Chondrocyte (in vitro differentiated cells): ENCODE measurements at places on chromosomes 3 and 15. TPM values are rescaled to one million over a fixed set of nuclear protein-coding genes. Genes with fewer than 3 reads are reported as not detected.

GRCh38 chr3:196292286-196292923 is 4.9 kb upstream of the PCYT1A start:
- DNase-seq, result no peak

DNA sequence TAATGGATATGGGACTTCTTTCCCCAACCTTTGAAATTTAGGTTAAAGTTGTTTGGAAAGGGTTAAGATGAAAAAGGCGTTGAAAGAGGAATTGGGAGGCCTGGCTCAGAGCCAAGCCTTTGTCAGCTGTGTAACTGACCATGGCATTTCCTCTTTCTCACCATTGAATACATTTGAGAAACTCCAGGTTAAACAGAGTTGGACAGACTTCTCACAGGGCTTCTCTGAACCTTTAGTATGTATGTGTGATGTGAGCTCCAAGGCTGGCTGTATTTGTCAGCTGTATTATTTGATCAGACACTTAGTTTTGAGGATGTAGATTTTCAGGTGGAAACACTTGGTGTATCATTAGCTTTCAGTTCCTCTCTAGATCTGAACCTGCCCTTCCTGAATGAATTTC is 136.4 kb upstream of the GOLGA6L4 start:
- no peak for DNase-seq

GRCh38 chr3:66138336-66139313 is 82.2 kb upstream of the SLC25A26 start:
- no peak for DNase-seq

DNA sequence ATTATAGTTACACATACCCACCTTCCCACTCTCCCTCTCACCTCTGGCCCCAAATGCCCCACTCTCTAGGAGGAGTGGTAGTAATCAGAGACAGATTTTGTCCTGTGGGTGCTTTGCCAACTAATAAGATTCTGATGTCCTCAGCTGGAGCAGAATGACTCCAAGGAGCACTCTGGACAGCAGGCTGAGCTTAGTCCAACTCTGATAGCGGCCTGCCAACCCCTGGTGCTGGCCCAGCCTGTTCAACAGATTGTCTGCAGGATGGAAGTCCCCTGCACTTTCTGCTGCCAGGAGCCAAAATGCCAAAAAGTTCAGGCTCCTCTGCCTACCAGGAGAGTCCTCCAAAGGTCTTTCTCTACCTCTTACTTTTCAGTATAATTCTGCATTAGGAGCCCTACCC is 160.5 kb upstream of the UMPS start:
- no peak for DNase-seq

GRCh38 chr15:50098545-50098944 is 20.5 kb downstream of the ATP8B4 start:
- no peak for DNase-seq

- no peak for DNase-seq
Observed at GRCh38 chr3:25904206-25904605, 114.3 kb downstream of the OXSM start.

DNA sequence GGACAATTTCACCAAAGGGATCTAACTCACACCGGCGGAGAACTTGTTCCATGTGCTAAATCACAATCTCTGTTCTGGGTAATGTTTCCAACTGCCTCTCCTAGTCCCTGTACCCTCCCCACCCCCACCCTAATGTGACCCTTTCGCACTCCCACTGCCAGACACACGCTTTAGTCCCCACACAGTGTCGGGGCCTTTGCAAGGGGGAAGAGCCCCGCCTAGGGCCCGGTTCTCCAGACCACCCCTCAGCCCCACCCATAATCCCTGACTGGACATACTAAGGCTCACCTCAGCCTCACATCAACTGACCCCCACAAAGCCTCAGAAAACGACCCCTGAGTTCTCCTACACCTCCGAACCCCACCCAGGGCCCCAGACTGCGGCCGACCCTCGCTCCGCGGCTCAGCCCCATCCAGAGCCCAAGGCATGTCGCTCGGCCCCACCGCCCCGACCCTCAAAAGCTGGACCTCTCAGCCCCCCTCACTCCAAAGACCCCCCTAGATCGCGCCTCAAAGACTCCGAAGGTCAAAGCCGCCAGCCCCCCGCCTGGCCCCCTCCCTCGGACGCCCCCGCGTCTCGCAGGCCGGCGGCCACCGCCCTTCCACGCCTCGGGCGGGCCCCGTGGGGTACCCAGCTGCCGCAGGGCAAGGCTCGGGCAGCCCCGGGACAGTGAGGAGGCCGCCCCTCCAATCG is 72.0 kb upstream of the MAP4 start:
- DNase-seq, result no peak

DNA sequence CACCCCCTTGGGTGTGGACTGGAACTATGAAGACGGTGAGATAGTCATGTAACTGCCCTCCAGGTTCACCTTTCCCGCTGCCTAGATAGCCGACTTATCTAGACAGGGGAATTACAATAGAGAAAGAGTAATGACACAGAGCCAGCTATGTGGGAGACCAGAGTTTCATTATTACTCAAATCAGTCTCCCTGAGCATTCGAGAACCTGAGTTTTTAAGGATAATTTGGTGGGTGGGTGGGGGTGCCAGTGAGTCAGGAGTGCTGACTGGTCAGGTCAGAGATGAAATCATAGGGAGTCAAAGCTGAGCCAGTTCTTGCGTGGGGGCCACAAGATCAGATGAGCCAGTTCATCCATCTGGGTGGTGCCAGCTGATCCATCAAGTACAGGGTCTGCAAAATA is 19.7 kb upstream of the DNAJC19 start:
- no peak for DNase-seq

ANKRD63 gene
- total RNA-seq, result 0.25 to 1.1 TPM in 2 of 3 replicates, not detected in the other

VWA5B2 gene
- total RNA-seq, result 0.25 TPM in 1 of 3 replicates, not detected in the others

DNA sequence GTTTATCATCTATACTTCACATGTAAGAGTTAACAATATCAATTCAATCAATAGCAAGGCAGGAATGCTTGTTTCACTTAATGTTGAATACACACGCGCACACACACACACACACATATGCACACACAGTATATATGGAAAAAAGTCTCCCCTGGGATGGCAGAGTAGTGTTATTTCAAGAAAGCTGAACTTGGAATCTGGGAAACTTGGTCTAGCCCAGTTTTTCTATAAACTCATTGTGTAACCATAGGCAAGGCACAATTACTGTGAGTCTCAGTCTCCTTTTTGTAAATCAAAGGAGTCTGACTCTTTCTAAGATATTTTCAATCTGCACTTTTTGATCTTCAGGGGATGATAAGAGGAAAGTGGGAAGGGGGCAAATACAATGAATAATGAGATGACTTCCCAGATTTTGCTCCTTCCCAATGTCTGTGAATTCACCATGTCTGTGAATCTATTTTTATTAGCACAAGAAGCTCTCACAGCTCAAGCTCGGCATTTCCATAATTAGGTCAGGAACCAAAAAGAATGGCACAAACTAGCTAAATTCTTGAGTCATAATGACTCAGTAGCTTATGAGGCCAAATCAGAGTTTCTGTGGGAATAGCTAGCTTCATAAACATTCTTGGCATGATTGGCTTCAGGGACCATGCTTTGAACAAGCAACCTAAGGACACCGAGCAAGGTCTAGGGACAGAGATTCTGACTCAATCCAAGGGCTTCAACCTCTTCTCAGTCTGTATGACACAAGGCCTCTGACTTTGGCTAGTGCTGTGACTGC is 227.4 kb upstream of the DCBLD2 start:
- DNase-seq, result no peak

DNA sequence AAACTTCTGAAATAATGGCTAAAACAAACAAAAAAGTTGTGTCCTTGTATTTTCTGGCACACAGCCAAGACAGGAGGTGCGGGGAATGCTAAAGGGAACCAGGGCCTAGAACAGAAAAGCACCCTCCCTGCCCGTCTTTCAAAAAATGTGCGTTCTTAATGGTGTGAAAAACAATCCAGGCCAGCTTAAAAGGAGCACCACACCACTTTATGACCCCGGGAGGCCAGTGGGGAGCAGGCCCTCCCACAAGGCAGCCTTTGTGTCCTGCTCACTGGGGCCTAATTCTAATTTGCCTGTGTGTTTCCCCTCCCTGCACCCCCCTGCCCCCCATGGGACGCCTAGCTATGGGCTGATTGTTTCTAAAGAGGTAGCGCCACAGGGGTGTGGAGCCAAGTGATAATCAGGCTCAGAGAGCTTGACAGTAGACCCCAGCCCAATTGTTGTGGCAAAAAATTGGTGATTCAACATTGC is 181.4 kb downstream of the GREM1 start:
- no peak for DNase-seq

DNA sequence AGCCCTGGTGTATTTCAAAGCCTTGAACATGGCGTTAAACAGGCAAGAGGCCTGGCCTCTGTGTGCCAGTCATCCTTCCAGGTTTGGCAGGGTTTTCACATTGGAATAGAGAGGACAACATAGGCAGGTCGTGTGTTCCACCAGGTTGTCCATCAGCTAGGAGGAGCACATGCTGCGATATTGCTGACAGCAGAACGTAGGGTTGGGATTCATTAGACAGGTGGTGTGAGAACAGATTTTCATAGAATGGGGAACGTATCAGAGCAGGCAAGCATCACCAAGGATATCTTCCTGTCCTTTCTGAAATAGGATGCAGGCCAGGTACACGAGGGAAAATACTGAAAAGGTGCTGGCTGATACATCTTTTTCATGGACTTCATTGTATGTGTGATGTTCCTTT is 26.4 kb downstream of the MINAR1 start:
- DNase-seq, result no peak

MST1R gene
- total RNA-seq, result 0.55 to 1.1 TPM (median 0.56 TPM) in 3 replicates

PDIA5 gene
- 82.7 to 129 TPM (median 128 TPM) in 3 replicates for total RNA-seq

MORC1 gene
- total RNA-seq, result not detected in 3 replicates

DNA sequence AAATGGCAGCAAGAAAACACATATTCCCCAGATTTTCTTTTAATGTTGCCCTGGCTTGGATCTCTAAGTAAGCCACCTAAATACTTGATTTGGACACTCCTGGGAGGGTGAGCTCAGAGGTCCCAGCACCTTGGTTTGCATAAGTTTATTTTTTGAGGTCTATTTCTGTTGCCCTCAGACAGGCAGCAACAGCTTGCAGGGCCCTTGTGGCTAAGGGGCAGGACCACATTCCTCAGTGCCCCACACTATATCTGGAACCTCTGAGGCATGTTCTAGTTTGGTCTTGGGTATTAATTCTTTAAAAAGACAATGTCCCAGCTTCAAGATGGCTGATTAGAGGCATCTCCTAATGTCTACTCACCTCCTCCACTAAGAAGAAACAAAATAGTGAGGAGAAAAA is 57.5 kb downstream of the IGSF11 start:
- DNase-seq, result no peak

GRCh38 chr15:37076543-37076942 is 23.8 kb downstream of the MEIS2 start:
- no peak for DNase-seq

DNA sequence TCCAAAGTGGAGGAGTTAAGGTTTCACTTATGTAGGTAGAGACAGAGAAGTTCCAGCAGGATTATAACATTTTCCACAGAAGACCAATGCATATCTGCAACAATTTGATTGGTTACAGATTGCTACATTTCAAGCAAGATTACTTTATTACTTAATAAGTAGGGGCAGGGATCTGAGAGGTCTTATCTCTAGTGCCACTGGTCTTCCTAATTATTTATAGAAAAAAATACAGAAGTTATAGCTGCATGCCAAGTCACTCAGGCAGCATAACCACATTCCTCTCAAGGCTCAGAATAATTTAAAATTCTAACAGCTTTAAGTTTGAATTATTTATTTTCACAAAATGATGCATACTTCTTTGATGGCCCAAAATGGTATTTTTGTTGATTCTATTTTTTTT is 30.5 kb downstream of the RAD54L2 start:
- DNase-seq, result no peak

ARGFX gene
- not detected in 3 replicates for total RNA-seq

MST1 gene
- total RNA-seq, result 17.6 to 24.4 TPM (median 19.1 TPM) in 3 replicates

- DNase-seq, result no peak
Observed at GRCh38 chr3:53846134-53846850, at the start of the genes CHDH and IL17RB. Gene CHDH, minus strand, starts transcription at chr3:53846419. Its CDS starts 22,411 bp downstream, at chr3:53824008. Gene IL17RB, plus strand, starts transcription at chr3:53846568. Its CDS starts 21 bp downstream, at chr3:53846589.

GOLGA6A gene
- total RNA-seq, result 0.12 to 0.46 TPM in 2 of 3 replicates, not detected in the other

DNA sequence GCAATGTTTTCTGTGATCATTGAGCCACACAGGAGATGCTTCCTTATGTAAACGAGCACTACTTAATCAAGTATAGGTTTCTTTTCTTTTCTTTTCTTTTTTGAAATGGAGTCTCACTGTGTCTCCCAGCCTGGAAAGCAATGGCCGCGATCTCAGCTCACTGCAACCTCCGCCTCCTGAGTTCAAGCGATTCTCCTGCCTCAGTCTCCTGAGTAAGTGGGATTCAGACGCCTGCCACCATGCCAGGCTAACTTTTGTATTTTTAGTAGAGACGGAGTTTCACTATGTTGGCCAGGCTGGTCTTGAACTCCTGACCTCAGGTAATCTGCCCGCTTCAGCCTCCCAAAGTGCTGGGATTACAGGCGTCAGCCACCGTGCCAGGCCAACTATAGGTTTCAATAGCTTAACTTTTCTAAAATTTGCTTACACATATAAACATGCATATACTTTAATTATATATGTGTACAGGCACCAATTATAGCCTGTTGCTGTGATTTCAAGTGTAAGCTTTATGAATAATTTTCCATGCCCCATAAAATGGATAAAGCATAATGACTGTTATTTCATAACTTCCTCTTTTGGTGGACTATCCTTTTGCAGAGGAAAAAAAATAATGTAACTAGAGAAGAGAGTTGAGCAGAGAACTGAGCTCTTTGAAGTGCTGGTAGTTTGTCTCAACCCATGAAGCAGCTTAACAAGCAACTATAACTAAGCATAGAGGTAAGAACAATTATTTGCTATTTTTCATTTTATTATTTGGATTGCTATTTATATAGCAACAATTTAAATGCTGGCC is 24.8 kb upstream of the MBNL1 start:
- DNase-seq, result no peak

GRCh38 chr3:18224426-18224825 is 200.7 kb downstream of the SATB1 start:
- DNase-seq, result no peak

HIGD1A gene
- 78.6 to 89.7 TPM (median 78.7 TPM) in 3 replicates for total RNA-seq

DNA sequence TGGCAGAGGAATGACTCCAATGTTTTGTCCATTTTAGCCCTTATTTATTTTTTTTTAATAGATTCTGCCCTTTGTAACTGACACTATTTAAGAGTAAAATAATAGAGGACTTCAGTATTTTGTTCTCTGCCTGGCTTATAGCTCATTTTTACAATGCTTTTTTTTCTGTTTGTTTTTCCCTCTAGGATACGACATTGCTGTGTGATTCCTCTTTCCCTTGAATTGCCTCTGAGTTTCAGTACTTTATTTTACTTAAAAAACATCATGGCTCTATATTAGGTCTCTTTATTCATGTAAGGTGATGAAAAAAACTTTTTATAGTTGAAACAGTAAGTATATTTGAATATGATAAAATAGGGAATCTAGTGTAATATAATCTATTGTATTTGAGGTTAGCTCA is 179.1 kb downstream of the PTPRG start:
- no peak for DNase-seq
